Bronchus fibroblast of lung (primary cell): ENCODE measurements at places on chromosomes 1 and 21. TPM values are rescaled to one million over a fixed set of nuclear protein-coding genes. Genes with fewer than 3 reads are reported as not detected.

The UMODL1 gene
- total RNA-seq: not detected in 2 replicates

The FAM167B gene
- 0.30 and 0.50 TPM in 2 replicates for total RNA-seq

The PTPRC gene
- not detected in 2 replicates for total RNA-seq

The WDTC1 gene
- total RNA-seq: 19.0 and 20.8 TPM in 2 replicates

The IFNGR2 gene
- total RNA-seq: 46.4 and 50.7 TPM in 2 replicates

The OR14A16 gene
- total RNA-seq: not detected in 2 replicates

The PRAMEF14 gene
- total RNA-seq: not detected in 2 replicates

The ARV1 gene
- total RNA-seq: 19.0 and 20.4 TPM in 2 replicates

The AMIGO1 gene
- total RNA-seq: 0.89 and 1.0 TPM in 2 replicates

The SLC25A33 gene
- total RNA-seq: 5.5 and 6.6 TPM in 2 replicates

The SMPDL3B gene
- not detected in 2 replicates for total RNA-seq

The LPAR3 gene
- total RNA-seq: 2.8 and 3.0 TPM in 2 replicates

The HYI gene
- 63.2 and 71.1 TPM in 2 replicates for total RNA-seq

The HTR1D gene
- total RNA-seq: not detected in 2 replicates

The SHISAL2A gene
- total RNA-seq: not detected in 2 replicates

The RBM11 gene
- 0.15 TPM in 1 of 2 replicates, not detected in the other for total RNA-seq

The INKA2 gene
- 1.3 and 1.5 TPM in 2 replicates for total RNA-seq

The CYP4A11 gene
- total RNA-seq: not detected in 2 replicates

The TARBP1 gene
- 11.6 and 11.9 TPM in 2 replicates for total RNA-seq

The CA6 gene
- not detected in 2 replicates for total RNA-seq

The ASCL5 gene
- total RNA-seq: under 0.01 TPM in 1 of 2 replicates, not detected in the other

The PRDM2 gene
- 6.2 and 7.3 TPM in 2 replicates for total RNA-seq

The RCAN3 gene
- total RNA-seq: 4.2 and 4.9 TPM in 2 replicates

The PADI2 gene
- under 0.01 TPM in 1 of 2 replicates, not detected in the other for total RNA-seq

The TCEA3 gene
- 4.8 and 5.9 TPM in 2 replicates for total RNA-seq

The GJA4 gene
- total RNA-seq: not detected in 2 replicates

The KCNN3 gene
- total RNA-seq: not detected in 2 replicates

The ZNF683 gene
- total RNA-seq: not detected in 2 replicates

The TEX38 gene
- not detected in 2 replicates for total RNA-seq

The PGLYRP4 gene
- total RNA-seq: not detected in 2 replicates

The HSPA13 gene
- 29.6 and 37.2 TPM in 2 replicates for total RNA-seq

The SMIM1 gene
- 5.6 and 10.9 TPM in 2 replicates for total RNA-seq

The KIF26B gene
- 0.59 and 1.0 TPM in 2 replicates for total RNA-seq

The LRRC71 gene
- total RNA-seq: 0.15 and 1.3 TPM in 2 replicates

The SCMH1 gene
- total RNA-seq: 14.6 and 15.8 TPM in 2 replicates

The C1orf87 gene
- under 0.01 TPM in 1 of 2 replicates, not detected in the other for total RNA-seq

The USP25 gene
- total RNA-seq: 25.2 and 26.2 TPM in 2 replicates

The RGS8 gene
- total RNA-seq: not detected in 2 replicates

The ALX3 gene
- total RNA-seq: not detected in 2 replicates

The TMEM51 gene
- 6.6 and 7.0 TPM in 2 replicates for total RNA-seq

The MYOC gene
- total RNA-seq: not detected in 2 replicates

The KIF17 gene
- total RNA-seq: 1.0 and 1.8 TPM in 2 replicates
